ENCODE measurements at places on chromosomes 2 and 18. TPM values are rescaled to one million over a fixed set of nuclear protein-coding genes. Genes with fewer than 3 reads are reported as not detected.
A peak's percentile ranks its signal among the peaks of the same experiment; 100 is the strongest.

DNA sequence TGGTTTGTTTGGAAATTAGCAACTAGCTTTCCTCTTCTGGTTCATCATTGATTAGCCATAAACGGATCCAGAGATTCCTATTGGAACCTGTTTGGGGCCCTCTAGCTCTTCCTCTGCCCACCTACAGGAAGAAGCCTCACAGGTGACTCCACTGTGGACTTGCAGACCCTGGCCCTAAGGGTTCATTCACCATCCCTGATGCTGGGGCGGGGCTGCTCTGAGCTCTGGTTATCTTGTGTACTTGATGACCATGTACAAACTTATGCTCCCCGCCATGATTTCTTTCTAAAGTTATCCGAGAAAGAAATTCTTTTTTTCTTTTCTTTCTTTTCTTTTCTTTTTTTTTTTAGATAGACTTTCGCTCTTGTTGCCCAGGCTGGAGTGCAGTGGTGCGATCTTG, 33.9 kb upstream of the INHBB start:
- no peaks in the 10 kb centered on the region for H3K36me3 ChIP-seq
- no peaks in the 10 kb centered on the region for H3K4me1 ChIP-seq
- H3K27me3 ChIP-seq = no peaks in the 10 kb centered on the region
- no peak for DNase-seq
- no peak overlapping the region for H3K27ac ChIP-seq
- H3K4me3 ChIP-seq = no peak overlapping the region

GRCh38 chr2:86562485-86562921, 740 bp downstream of the CHMP3 start:
- no peaks in the 10 kb centered on the region for H3K27me3 ChIP-seq
- peak overlapping the region; percentile 94 for H3K27ac ChIP-seq
- peaks cover 17% of the 10 kb centered on the region for H3K4me1 ChIP-seq
- H3K36me3 ChIP-seq = no peaks in the 10 kb centered on the region

- H3K4me1 ChIP-seq = no peaks in the 10 kb centered on the region
- H3K36me3 ChIP-seq = no peaks in the 10 kb centered on the region
- H3K4me3 ChIP-seq = no peak overlapping the region
- no peak overlapping the region for H3K27ac ChIP-seq
These were observed 51.0 kb upstream of the ZNF516 start for GRCh38 chr18:76546088-76546435.

The C2orf81 gene
- 3.5 TPM for total RNA-seq

DNA sequence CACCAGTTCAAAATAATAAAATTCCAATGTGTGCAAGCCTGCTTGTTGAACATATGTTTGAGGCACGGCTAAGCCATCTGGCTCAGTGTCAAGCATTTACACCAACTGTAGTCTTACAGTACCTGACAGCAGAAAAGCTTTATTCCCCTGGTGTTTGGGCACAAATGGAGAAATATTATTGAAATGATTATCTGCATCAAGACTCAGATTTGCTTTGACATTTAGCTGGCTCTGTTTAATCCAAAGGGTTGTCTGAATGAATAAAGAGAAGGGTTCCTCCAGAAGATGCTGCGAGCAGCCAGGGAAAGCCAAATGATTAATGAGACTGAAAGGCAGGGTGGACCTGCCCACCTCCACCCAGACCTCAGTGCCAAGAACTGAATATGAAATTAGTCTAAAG, 393.2 kb upstream of the GALNT5 start:
- H3K27me3 ChIP-seq = no peaks in the 10 kb centered on the region
- no peak overlapping the region for H3K27ac ChIP-seq
- peaks cover 16% of the 10 kb centered on the region for H3K4me1 ChIP-seq
- DNase-seq = no peak
- H3K4me3 ChIP-seq = no peak overlapping the region
- no peaks in the 10 kb centered on the region for H3K36me3 ChIP-seq

DNA sequence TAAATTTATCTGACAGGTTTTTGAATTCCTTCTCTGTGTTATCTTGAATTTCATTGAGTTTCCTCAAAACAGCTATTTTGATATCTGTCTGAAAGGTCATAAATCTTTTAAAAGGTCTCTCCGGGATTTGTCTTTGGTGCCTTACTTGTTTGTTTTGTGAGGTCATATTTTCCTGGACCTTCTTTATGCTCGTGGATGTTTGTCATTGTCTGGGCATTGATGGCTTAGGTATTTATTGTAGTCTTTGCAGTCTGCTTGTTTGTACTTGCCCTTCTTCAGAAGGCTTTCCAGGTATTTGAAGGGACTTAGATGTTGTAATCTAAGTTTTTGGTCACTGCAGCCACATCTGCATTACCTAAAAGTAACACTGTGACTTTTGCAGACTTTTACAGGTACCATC, 355.2 kb downstream of the PARD3B start:
- no peak overlapping the region for H3K4me3 ChIP-seq
- no peaks in the 10 kb centered on the region for H3K36me3 ChIP-seq
- H3K27ac ChIP-seq = no peak overlapping the region
- no peaks in the 10 kb centered on the region for H3K27me3 ChIP-seq
- H3K4me1 ChIP-seq = no peaks in the 10 kb centered on the region

GRCh38 chr2:46119453-46119852, 177.8 kb upstream of the EPAS1 start:
- H3K4me1 ChIP-seq = peaks cover 47% of the 10 kb centered on the region
- no peaks in the 10 kb centered on the region for H3K27me3 ChIP-seq
- H3K36me3 ChIP-seq = no peaks in the 10 kb centered on the region
- H3K4me3 ChIP-seq = peak overlapping the region; percentile 23
- DNase-seq = peak; percentile 88
- peak overlapping the region; percentile 83 for H3K27ac ChIP-seq

- H3K4me3 ChIP-seq = peak overlapping the region; percentile 31
- H3K27ac ChIP-seq = peak overlapping the region; percentile 72
- DNase-seq = peak; percentile 86
- H3K36me3 ChIP-seq = peaks cover 56% of the 10 kb centered on the region
- peaks cover 29% of the 10 kb centered on the region for H3K4me1 ChIP-seq
These were observed 122.2 kb downstream of the BIRC6 start for GRCh38 chr2:32478889-32479620.

The ASPRV1 gene
- total RNA-seq = under 0.01 TPM

The BCL2 gene
- total RNA-seq = 1.5 TPM

- no peaks in the 10 kb centered on the region for H3K36me3 ChIP-seq
- no peak for DNase-seq
These were observed 3.6 kb downstream of the ITM2C start for GRCh38 chr2:230868161-230868946.

The ZBTB7C gene
- not detected for total RNA-seq

The IL36RN gene
- not detected for total RNA-seq

GRCh38 chr2:29259221-29259620, 144.0 kb downstream of the CLIP4 start:
- no peak overlapping the region for H3K4me3 ChIP-seq
- H3K27ac ChIP-seq = no peak overlapping the region
- H3K36me3 ChIP-seq = no peaks in the 10 kb centered on the region
- H3K27me3 ChIP-seq = no peaks in the 10 kb centered on the region
- peak; percentile 70 for DNase-seq

GRCh38 chr2:18454692-18455235, 105.7 kb downstream of the RDH14 start:
- H3K27me3 ChIP-seq = no peaks in the 10 kb centered on the region
- peaks cover 24% of the 10 kb centered on the region for H3K4me1 ChIP-seq
- no peaks in the 10 kb centered on the region for H3K36me3 ChIP-seq
- peak overlapping the region; percentile 75 for H3K27ac ChIP-seq
- peak; percentile 75 for DNase-seq

DNA sequence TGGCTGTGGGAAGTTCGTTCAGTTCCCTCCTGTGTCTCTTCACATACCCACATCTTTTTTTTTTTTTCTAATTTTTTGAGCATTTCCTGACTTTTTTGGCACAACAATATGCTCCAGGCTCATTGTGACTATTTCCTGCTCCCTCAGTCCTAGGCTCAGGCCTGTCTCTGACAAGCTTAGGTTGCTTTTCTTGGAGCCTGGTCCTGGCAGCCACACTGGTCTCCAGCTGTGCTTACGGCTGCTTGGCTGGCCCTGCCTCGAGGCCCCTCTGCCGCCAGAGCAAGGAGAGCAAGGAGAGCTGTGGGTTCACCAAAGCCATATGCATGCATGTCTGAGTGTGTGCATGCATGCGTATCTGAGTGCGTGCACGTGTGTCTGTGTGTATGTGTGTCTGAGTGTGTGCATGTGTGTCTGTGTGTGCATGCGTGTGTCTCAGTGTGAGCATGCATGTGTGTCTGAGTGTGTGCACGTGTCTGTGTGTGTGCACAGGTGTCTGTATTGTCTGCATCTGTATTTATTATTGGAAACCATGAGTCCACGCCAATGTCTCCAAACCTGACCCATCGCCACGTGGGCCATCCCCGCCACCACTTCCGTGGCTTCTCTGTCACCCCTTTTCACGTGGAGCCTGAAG, 766.1 kb upstream of the SALL3 start:
- no peaks in the 10 kb centered on the region for H3K27me3 ChIP-seq
- H3K27ac ChIP-seq = no peak overlapping the region

The HAT1 gene
- 43.6 TPM for total RNA-seq

DNA sequence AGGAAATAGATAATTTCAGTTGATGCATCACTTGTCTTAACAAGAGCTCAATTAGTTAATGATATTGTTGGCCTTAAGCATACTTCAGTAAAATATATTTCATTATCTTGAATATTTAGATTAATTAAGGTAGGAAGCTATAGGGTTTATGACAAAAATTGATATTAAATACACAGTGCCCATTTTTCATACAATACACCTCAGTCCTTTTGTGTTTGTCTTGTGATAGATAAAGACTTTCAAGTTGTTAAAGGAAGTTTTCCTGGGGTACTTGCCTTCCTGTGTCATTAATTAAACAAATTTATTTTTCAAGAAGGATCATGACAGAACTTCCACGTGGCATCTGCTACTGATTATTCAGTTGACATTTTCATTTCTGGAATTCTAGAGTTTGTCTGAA, 420.5 kb downstream of the MTX2 start:
- DNase-seq = no peak
- no peak overlapping the region for H3K4me3 ChIP-seq
- H3K27ac ChIP-seq = no peak overlapping the region
- H3K27me3 ChIP-seq = no peaks in the 10 kb centered on the region

The FHOD3 gene
- total RNA-seq = 10.1 TPM

DNA sequence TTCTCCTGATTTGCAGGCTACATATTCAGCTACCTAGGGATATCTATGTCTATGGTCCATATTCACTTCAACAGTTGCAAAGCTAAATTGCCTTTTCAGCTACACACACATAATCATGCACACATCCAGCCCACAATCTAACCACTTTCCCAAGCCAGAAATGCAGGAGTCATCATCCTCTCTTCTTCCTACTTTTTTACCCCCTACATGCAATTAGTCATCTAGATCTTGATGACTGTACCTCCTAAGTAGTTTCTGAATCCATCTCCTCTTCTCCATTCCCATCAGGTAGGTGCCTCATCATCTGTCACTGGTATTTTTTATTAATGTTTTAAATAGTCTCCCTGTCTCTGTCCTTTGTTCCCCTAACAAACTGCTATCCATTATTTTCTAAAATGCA, 23.7 kb upstream of the SPRED2 start:
- H3K36me3 ChIP-seq = no peaks in the 10 kb centered on the region
- H3K4me3 ChIP-seq = no peak overlapping the region
- peak overlapping the region; percentile 66 for H3K27ac ChIP-seq
- H3K4me1 ChIP-seq = peaks cover 43% of the 10 kb centered on the region
- H3K27me3 ChIP-seq = no peaks in the 10 kb centered on the region
- DNase-seq = peak; percentile 92

DNA sequence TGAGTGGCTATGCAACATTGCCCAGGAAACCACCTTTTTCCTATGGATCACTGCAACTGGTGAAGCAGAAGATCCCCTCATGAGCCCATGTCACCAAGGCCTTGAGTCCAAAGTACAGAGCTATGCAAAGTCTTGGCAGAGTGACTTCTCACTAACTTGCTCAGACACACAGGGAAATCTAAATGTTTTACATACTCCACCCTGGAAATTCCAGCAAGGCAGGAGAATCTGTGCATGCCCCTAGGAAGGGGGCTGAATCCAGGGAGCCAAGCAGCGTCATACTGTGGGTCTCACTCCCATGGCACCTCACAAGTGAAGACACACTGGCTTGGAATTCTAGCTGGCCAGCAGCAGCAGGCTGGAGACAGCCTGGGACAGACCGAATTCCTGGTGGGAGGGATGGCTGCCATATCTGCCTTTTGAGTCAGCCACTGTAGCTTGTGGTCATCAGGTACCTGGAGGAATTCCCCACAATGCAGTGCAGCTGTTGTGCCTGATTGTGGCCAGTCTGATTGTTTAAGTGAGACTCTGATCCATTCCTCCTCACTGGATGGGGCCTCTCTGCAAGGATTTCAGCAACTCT, 1817.4 kb downstream of the SUCLG1 start:
- no peaks in the 10 kb centered on the region for H3K36me3 ChIP-seq
- no peak overlapping the region for H3K4me3 ChIP-seq
- H3K27ac ChIP-seq = no peak overlapping the region
- DNase-seq = no peak
- no peaks in the 10 kb centered on the region for H3K27me3 ChIP-seq

- H3K27ac ChIP-seq = peak overlapping the region; percentile 83
- DNase-seq = peak; percentile 89
- H3K27me3 ChIP-seq = no peaks in the 10 kb centered on the region
- no peaks in the 10 kb centered on the region for H3K36me3 ChIP-seq
These were observed 76.9 kb downstream of the MYO1B start for GRCh38 chr2:191321861-191322662.

GRCh38 chr18:56532176-56532840, 106.1 kb downstream of the TXNL1 start:
- H3K27ac ChIP-seq = no peak overlapping the region
- H3K4me3 ChIP-seq = no peak overlapping the region
- peaks cover 10% of the 10 kb centered on the region for H3K27me3 ChIP-seq
- H3K4me1 ChIP-seq = no peaks in the 10 kb centered on the region
- no peaks in the 10 kb centered on the region for H3K36me3 ChIP-seq

- H3K4me3 ChIP-seq = no peak overlapping the region
- no peak overlapping the region for H3K27ac ChIP-seq
- no peak for DNase-seq
- no peaks in the 10 kb centered on the region for H3K36me3 ChIP-seq
These were observed 342.9 kb upstream of the ACVR2A start for GRCh38 chr2:147501968-147502367.

GRCh38 chr18:49368876-49369440, 91.5 kb downstream of the DYM start:
- no peak for DNase-seq
- no peak overlapping the region for H3K27ac ChIP-seq
- H3K36me3 ChIP-seq = no peaks in the 10 kb centered on the region
- no peak overlapping the region for H3K4me3 ChIP-seq
- no peaks in the 10 kb centered on the region for H3K4me1 ChIP-seq
- H3K27me3 ChIP-seq = no peaks in the 10 kb centered on the region

DNA sequence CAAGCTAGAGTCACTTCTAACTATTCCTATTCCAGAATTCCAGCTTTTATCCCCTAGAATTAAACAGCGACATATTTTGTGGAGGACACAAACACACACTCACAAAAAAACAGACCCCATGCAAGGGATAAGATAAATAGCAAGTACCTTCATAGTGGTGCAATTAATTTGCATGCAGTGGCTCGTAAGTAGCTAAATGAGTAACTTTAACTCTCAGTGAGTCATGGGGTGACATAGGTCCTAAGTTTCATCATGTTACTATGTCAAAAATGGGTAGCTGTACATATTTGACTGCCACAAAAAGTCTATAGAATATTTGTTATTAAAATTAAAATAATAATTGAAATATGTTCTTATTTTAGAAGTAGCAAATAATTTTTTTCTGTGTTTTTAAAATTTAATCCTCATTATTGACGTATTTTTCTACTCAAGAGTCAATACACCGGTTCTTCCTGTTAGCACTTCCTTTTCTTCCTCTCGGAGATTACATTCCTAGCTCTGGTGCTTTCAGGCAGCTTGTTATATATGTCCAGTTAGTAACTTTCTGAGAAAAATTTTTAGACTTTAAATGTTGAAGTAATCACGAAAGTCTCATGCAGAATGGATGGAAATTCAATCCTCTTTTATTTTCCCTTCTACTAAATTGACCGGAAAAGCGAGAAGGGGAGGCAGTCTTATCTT, 247.0 kb downstream of the KCNH7 start:
- no peak overlapping the region for H3K4me3 ChIP-seq
- H3K27ac ChIP-seq = no peak overlapping the region
- H3K27me3 ChIP-seq = no peaks in the 10 kb centered on the region
- no peak for DNase-seq
- H3K4me1 ChIP-seq = no peaks in the 10 kb centered on the region

Measured in GM23248 (cell line).